ENCODE measurements at places on chromosomes 16 and 17.

DNA sequence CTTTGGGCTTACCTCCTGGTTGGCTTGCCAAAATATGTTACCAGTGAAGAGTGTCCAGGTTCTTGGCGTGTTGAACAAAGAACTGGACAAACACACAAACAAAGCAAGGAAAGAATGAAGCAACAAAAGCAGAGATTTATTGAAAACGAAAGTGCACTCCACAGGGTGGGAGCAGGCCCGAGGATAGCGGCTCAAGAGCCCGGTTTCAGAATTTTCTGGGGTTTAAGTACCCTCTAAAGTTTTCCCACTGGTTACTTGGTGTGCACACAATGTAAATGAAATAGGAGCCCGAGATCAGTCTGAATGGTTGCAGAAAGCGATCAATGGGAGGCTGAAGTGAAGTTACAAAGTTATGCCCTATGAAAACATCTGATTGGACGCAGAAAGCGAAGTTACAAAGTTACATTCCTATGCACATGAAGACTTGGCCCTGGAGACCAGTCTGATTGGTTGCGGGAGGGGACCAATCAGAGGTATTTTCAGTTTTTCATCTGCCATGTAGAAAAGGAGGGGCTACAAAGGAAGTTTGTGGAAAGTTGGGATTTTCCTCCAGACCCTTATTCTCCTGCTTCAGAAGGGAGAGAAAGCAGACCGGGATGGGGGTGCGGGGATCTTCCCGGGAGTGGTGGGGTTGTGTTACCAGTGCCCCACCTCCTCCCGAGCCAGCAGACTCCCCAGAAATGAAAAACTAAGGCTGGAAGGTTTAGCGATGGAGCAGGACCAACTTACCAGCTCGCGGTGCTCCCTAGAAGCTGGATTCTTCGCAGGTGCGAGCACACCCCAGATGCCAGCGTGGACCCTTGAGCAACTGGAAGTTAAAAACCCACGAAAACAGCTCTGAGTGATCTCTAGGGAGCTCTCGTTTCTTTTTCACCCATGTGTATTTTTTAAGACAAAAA lies at the start of gene SLFN12:
TSS of gene SLFN12 (minus strand) at position 325 of the 899 bp plus-strand sequence. CDS start 9,472 bp downstream, outside the sequence.
- peak; percentile 30 for DNase-seq

DNA sequence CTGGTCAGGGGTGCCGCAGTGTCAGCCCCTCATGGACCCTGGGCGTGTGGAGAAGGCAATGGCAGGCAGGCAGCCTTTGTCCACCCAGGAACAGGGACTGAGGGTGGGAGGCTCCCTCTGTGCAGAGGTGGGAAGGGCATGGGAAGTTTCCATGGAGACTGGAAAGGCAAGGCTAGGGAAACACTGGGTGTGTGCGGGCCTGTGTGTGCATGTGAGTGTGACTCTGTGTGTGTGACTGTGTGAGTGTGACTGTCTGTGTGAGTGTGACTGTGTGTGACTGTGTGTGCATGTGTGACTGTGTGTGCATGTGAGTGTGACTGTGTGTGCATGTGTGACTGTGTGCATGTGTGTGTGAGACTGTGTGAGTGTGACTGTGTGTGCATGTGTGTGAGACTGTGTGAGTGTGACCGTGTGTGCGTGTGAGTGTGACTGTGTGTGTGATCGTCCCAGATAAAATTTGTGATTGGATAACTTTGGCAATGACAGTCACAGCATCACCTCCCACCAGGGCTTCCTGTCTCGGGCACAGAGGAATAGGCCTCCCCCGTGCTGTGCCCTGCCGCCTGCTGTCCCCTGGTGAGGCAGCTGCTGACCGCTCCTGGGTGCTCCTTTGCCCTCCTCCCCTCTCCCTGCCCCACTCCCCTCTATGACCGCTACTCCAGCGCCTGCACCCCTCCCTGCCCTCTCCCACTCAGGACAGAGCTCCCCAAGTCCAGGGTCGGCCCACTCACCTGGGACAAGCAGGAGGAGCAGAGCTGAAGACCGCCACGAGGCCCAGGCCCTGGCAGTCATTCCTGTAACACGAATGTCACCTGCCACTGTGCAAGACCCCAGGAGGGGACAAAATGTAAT lies 698 bp downstream of the CD300C start:
- DNase-seq = no peak

DNA sequence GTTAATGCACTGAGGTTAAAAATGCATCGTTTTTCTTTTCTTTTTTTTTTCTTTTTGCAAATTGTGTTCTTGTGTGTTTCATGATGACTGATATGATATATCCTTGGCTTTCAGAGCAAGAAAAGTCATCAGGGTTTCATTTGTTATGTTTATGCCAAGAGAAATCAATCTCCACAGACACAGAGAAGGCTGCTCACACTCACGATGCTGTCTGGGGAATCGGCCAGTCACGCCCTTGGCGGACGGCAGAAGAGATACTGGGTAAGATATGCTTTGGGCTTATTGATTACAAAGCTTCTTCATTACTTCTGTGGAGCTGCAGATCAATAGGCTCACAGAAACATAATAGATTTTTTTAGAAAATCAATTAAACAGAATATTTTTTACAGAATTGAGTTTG lies 42.2 kb upstream of the TNRC6C start:
- no peak for DNase-seq

DNA sequence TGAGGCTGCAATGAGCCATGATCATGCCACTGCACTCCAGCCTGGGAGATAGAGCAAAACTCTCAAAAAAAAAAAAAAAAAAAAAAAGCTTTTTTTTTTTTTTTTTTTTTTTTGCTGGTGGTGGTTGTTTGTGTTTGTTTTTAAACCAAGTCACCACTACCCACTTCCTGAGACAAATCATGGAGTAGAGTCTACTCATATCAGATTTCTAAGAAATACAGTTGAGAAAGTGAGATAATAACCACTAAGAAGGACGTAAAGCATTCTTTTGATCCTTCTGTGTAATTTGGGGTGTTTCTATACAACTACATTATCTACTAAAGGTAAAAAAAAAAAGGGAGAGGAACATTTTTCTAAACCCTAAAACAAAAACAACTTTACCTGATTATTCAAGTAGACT lies 38.0 kb downstream of the AXIN2 start:
- DNase-seq = no peak

DNA sequence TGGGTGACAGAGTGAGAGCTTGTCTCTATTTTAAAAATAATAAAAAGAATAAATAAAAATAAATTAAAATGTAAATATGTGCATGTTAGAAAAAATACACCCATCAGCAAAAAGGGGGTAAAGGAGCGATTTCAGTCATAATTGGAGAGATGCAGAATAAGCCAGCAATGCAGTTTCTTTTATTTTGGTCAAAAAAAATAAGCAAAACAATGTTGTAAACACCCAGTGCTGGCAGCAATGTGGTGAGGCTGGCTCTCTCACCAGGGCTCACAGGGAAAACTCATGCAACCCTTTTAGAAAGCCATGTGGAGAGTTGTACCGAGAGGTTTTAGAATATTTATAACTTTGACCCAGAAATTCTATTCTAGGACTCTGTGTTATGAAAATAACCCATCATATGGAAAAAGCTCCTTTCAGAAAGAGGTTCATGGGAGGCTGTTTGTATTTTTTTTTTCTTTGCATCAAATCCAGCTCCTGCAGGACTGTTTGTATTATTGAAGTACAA lies 8.5 kb downstream of the STH start:
- no peak for DNase-seq

DNA sequence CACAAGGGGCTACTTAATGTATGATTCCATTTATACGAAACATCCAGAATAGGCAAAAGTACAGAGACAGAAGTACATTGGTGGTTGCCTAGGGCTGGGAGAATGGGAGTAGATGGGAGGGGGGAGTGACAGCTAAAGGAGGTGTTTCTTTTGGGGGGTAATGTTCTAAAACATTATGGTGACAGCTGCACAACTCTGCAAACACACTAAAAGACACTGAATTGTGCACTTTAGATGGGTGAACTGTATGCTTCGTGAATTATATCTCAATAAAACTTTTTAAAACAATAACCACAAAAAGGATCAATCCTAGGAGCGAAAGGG lies 661 bp downstream of the LYRM9 start:
- DNase-seq = no peak

DNA sequence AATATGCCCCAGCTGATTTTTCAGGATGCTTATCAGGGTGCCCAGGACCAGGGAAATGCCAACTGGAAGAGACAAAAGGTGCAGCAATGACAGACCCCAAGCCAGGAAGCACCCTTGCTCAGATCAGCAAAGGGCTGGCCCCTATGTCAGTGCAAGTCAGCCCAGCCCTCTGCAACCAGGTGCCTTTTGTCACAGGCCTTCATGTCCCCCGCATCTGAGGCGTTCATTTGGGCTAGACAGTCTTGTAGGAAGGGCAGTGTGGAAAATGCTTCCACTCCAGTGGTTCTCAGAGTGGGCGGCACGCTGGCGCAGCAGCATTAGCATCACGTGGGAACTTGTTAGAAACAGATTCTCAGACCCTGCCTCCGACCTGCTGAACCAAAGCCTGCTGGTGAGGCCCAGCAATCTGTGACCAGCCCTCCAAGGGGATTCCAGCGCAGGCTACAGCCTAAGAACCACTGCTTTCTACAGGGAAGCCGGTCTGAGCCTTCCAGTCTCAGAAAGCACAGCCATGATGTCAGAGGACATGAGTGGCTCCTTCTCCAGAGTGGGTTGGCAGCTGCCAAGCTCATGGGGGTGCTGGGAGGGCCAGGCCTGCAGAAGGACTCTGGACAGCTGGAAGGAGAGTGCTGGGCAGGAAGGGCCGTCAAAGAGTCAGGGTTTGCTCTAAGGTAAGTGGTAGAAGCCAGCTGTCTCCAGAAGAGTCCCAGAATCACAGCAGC lies 13.1 kb downstream of the SLC47A2 start:
- no peak for DNase-seq

GRCh38 chr17:75371981-75372380 lies 33.5 kb downstream of the GRB2 start:
- no peak for DNase-seq

DNA sequence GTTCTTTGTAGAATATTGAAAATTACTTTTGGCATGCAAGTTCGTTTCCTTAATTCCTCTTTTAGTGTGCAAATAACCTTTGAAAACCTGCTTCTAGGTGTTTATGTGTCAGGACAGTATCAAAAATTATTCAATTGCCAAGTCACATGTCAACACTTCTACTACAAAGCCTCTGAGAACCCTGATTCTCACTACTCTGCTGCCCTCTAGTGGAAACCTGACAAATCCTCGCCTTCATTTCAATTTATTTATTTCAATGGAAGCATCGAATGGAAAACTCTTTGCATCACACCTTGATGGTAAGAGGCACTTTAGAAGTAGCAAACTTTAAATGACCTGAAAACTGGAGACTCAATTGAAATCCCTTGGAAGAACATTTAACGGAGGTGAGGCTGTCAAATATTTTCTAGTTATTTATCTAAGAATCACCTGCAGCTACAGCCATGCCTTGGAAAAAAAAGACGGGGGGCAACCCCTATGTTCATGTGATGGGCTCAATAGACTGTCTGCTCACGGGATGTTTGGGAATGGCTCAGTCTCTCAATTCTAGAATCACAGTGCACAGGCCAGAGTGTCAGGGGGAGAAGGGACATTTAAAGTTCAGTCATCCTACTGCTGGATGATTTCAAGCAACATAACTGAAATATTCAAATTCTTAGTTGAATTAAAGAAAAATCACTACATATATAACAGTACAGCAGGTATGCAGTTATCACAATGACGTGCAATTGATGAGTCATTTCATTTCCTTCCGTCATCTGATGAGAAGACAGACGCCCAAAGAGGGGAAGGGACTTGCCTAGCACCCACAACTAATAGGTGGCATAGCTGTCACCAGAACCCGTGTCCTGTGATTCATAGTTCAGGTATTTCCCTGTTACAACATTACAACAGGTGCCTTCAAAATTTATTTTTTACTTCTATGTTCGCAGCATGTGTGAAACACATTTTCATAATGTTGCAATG lies 563.9 kb downstream of the TOX3 start:
- DNase-seq = no peak

DNA sequence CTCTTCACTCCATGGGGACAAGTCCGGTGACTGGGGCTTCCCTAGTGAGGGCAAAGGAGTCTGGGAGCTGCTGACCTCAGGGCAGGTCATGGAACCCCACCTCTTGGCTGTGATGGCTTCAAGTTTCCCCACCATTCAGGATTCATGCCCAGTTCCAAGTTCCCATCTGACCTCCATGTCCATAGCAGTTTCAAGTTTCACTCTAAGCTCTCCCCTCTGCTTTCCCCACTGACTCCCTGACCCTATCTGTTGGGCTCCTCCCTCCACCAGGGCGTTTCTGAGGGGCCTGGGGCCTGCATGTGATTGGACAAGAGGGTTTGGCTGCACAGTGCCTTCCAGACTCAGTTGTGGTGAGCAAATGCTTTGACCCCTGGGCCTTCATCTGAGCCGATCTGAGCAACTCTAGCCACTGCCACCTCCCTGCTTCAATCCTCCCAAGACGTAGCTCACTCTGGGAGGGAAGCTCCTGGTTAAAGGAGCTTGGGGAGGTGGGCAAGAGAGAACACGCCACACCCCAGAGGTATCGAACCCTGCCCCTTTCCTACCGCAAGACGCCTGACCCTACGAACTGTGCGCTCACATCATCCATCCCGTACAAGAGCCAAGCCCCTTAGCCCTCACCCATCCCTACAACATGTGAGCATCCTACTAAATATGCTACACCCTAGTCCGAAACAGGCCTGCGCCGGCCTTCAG lies 8.3 kb downstream of the ZNF629 start:
- DNase-seq = no peak

DNA sequence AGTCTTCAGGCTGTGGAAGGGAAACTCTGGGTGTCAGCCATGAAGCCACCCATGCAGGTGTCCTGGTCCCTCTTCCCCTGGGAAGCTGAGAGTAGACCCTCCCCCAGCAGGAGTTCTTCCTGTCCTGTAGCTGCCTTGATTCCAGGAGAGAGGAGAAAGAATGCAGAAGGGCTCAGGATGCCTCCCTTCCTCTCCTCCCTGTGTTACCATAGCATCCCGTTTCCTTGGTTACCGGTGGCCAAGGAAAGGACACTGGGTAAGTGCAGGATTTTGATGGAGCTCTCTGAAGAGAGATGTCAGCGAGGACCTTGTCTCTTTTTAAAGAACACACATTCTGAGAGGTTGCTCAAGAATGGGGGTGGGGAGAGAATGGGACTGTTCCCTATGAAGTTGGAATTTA lies 304.1 kb upstream of the N4BP1 start:
- no peak for DNase-seq

DNA sequence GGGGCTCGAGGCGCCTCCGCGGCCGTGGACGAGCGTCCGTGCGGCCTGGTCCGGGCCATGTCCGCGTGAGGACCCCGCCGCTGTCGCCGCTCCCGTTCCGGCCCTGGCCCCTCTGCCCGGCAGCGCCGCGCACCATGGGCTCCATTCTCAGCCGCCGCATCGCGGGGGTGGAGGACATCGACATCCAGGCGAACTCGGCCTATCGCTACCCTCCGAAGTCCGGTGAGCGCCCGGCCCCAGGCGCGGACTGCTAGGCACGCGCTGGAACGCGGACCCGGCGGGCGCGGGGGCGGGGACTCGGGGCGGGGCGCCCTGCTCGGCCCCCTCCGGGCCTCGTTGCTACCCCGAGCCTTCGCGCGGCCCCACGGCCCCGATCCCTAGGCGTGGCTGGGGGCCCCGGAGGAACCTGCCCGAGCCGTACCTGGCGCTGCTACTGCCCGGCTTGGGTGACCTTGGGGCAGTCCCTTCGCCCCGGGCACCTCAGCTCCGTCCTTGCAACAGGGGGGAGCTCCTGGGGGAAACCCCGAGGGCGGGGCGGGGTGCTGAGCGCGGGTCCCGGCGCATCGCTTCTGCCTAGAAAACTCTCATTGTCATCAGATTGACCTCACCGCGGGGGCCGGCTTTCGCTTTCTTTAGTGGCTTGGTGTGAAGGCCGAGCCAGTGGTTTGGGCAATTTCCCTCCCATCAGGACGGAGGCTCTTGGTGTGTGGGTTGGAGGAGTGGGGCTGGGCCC lies 367 bp downstream of the MGRN1 start:
- peak; percentile 62 for DNase-seq

GRCh38 chr17:72031219-72031884 lies 89.5 kb upstream of the SOX9 start:
- DNase-seq = no peak

Measured in T-cell (primary cell).